Right kidney (tissue), 9 donors: ENCODE measurements at places on chromosomes 1 and 21.

- DNase-seq, result peak; percentile 11
These were observed 164.4 kb upstream of the PALMD start for GRCh38 chr1:99481391-99481996.

- no peak for DNase-seq
These were observed 4.7 kb downstream of the SLC1A7 start for GRCh38 chr1:53137729-53138128.

GRCh38 chr1:20849100-20849499 is 62.0 kb upstream of the HP1BP3 start:
- no peak for DNase-seq

GRCh38 chr21:46130831-46131587 is 24.4 kb downstream of the FTCD start:
- no peak for DNase-seq

- DNase-seq, result no peak
These were observed 65.1 kb upstream of the ATP1B1 start for GRCh38 chr1:169041366-169041765.

- DNase-seq, result peak; percentile 90
These were observed 48.4 kb upstream of the CD34 start for GRCh38 chr1:207959141-207959825.

- DNase-seq, result no peak
These were observed 116.1 kb upstream of the SPATA6 start for GRCh38 chr1:48588061-48588460.

- DNase-seq, result no peak
These were observed 17.4 kb downstream of the TIAM1 start for GRCh38 chr21:31326522-31327242.

DNA sequence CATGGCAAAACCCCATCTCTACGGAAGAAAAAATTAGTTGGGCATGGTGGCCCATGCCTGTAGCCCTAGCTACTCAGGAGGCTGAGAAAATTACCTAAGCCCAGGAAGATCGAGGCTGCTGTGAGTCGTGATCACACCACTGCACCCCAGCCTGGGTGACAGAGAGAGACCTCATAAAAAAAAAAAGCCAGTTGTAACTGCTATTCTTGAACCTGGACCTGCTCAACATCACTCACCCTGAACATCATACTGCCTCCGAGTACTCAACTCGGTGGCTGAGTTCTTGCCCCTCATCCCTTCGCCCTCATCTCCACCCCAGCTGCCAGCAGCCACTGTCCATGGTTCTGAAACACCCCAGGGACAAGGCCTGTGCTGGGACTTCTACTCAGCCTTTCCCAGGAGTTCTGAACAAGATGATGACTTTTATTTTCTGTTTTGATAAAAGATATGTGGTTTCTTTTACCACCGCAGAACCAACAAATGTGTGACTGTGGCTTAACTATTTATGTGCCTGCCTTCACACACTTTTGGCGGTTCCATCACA is 5.4 kb upstream of the DISP3 start:
- DNase-seq, result peak; percentile 25

DNA sequence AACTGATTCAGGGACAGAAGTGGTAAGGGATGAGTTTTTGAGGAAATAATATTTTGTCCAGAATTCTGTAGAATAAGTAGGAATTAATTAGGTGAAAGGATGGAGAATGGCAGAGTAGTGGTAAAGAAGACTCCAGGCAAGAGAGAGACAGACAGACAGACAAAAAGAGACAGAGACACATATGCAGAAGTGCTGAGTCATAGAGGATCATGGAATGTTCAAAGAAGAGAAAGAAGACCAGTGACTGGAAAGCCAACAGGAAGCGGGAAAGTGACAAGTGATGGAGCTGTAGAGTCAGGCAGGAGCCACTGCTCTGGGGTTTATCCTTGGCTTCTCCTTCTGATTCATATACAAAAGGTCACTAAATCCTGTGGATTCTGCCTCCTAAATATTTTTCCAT is 85.9 kb downstream of the UROD start:
- DNase-seq, result no peak

- DNase-seq, result no peak
These were observed 124.3 kb downstream of the LACTBL1 start for GRCh38 chr1:22848405-22848804.

DNA sequence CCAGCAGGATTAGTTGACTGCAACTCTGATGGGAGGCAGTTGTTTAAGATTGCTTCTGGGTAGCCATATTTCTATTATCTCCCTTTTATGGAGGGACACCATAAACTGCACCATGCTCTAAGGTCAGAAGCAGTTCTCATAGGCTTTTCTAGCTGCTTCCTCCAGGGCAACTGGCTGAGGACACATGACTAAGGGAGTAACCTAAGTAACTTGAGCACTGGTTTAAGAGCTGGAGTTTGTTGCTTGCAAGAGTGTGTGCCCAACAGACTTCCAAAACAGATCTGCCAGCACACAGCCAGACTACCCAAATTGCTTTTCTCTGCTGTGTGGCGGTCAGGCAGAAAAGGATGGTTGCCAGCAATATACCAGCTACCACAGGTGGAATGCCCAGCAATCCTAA is 111.2 kb upstream of the LHX8 start:
- no peak for DNase-seq

DNA sequence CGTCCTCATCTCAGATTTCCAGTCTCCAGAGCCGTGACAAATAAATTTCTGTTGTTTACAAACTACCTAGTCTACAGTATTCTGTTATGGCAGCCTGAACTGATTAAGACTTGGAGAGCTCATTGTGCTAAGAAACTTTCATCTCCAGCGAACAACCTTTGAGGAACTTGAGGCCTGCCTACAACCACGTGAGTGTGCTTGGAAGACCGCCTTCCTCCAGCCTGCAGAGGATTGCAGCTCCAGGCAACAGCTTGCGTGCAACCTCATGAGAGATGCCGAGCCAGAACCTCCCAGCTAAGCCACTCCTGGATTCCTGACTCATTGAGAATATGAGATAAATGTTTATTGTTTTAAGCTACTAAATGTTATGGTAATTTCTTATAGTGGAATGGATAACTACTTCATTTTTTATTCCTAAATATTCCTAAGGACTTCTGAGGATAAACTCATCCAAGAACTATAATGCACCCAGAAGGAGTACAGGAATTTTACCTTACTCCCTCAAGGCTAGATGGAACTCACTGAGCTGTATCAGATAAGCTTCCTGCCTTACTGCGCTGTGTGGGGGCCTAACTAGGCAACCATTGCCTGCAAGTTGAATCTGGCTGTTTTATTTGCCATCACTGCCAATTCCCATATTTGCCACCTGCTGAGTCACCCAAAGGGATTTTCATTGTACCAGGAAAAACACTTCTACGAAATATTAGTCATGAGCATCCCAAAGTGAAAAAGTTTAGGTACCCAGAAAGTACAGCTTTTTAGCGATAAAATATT is 17.6 kb downstream of the FAM177B start:
- no peak for DNase-seq

DNA sequence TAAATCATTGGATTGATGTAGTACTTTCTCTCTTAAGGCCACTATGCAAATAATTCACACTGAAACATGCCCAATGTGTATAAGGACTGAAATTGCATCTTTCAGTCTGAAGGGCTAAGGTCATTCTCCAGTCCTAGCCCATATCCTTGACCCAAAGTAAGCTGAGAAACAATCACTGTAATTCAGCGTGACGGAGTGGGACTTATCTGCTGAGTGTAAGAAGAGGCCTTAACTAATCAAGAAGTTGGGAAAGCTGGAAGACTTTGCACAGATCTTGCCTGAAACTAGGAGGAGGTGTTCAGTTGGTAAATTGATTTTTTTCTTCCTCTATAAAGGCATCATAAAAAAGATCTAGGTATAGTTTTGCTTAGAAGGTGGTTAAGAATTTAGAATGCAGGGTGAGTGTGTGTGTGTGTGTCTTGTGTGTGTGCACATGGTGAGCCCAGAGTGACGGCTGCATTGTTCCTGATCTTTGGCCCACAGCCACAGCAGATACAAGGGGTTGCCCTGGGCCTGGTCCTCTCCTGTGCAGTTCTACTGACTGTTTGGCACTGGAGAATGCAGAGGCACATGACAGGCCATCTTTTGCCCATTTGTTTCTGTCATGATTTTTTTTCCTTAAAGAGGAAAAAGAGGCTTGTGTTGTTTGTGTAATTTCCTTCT is 13.3 kb upstream of the PPP2R5A start:
- DNase-seq, result no peak

GRCh38 chr1:235417086-235417697 is 50.0 kb downstream of the TBCE start:
- DNase-seq, result peak; percentile 31

DNA sequence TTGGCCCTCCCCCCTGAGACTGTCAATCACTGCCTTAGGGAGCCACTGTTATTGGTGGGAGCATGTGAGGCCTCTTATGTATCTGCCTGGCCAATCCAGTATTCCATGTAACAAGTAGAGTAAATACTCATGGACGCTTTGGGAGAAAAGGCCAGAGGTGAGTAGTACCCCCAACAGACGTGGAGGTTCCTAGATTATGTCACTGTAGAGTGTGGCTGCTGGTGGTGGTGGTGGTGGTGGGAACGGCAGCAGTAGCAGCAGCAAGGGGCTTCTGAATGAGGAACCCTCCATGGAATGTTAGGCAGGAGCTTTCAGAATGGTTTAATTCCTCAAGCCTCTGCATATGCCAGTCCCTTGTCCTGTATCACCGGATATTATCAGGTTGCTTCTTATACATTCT is 118.5 kb downstream of the UCK2 start:
- DNase-seq, result no peak
